Activated T-cell treated with anti-CD3 and anti-CD28 coated beads, Interleukin-2, amount 50 U/mL, for 72 hours (primary cell): ENCODE measurements at places on chromosomes 5 and 9. TPM values are rescaled to one million over a fixed set of nuclear protein-coding genes. Genes with fewer than 3 reads are reported as not detected.

The PCDHA1 gene
- total RNA-seq: not detected

The ACTBL2 gene
- not detected for total RNA-seq

The SMIM3 gene
- 24.7 TPM for total RNA-seq

The GFPT2 gene
- total RNA-seq: 0.70 TPM

GRCh38 chr5:156128026-156128425 lies 198.9 kb upstream of the SGCD start:
- DNase-seq: no peak

GRCh38 chr9:123318202-123318601 lies 37.8 kb upstream of the CRB2 start:
- peak; percentile 37 for DNase-seq

- DNase-seq: no peak
Measured at GRCh38 chr5:174655351-174655750, 69.0 kb upstream of the MSX2 start.

GRCh38 chr5:94700592-94700991 lies 82.1 kb downstream of the SLF1 start:
- DNase-seq: no peak
